ENCODE measurements at places on chromosomes 2 and 18.

DNA sequence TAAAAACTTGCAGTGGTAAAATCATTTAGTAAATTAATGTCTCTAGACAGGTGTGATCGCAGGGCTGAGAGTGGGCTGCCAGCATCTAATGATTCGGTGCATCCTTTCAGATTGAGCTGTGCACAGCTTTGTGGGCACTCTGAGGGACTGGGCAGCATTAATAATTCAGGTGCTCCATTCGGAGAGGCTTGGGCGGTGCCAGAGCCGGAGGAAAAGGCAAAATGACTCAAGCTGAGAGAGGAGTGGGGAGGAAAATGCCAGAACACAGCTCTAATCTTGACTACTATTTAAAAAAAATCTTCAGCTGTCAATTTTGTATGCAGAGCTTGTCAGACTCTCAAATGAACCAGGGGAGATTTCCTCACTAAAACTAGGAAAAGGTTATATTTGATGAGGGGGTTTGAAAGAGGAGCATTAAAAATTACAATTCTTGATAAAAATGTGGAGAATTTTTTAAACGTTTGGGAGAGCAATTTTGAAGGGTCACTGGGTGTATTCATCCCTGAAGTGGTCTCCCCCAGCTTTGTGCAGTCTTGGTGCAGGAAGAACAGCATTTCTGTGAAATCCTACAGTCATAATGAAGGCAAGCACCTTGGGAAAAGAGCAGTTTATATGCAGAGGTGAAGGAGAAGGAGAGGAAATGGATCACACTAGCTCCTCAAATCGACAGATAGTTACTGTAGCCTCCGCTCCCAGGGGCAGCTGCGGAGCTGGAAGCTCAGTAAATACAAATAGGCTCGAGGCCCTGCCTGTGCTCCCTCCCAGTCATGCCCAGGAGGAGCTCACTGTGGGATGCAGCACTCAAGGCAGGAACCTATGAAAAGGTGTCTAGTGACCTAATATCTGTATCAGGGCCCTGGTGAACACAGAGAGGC, 535.4 kb upstream of the RAB6C start:
- DNase-seq: no peak

DNA sequence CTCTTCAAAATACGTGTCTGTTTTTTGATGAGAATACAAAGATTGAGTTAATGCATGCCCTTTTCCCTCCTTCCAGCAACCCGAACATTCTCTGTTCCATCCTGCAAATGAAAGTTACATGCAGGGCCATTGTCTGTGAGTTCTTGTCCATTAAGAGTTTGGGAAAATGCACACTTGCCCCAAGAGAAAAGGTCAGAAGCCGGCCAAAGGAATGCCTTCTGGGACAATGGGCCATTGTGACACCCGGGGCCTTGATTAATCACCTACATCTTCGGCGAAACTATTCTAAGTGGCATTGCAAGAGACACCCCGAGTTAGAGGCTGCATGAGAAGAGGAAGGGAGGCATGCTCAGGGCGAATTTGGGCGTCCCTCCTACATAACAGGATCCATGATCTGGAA, 73.7 kb upstream of the COPS8 start:
- no peak for DNase-seq

DNA sequence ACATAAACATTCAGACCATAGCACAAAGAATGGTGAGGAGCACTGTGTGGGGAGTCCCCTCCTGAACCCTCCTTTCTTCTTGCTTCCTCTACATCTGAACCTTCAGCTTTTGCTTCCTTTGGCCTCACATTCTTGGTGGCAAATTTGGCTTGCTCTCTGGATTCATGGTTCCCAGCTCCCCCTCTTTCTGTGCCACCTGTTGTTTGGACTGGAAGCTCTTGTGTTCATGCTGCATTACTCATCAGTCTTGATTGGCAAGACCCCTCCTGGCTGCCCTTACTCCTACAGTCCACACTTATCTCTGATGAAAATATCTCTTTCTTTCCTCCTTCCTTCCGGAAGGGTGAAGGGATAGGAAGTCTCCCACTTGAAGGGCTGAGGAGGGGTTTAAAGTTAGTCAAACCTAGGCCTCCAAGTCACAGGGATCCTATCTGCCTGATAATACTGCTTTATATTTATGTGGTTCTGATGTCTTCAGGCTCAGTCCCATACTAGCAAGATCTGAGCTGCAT, 70.0 kb downstream of the MYO3B start:
- no peak for DNase-seq

GRCh38 chr2:208255557-208256106, 761 bp upstream of the IDH1 start:
- DNase-seq: no peak

GRCh38 chr2:185507719-185508118, 230.9 kb upstream of the FSIP2 start:
- peak; percentile 5 for DNase-seq

- DNase-seq: peak; percentile 21
These were observed 103.0 kb downstream of the AP1S3 start for GRCh38 chr2:223734346-223734745.

DNA sequence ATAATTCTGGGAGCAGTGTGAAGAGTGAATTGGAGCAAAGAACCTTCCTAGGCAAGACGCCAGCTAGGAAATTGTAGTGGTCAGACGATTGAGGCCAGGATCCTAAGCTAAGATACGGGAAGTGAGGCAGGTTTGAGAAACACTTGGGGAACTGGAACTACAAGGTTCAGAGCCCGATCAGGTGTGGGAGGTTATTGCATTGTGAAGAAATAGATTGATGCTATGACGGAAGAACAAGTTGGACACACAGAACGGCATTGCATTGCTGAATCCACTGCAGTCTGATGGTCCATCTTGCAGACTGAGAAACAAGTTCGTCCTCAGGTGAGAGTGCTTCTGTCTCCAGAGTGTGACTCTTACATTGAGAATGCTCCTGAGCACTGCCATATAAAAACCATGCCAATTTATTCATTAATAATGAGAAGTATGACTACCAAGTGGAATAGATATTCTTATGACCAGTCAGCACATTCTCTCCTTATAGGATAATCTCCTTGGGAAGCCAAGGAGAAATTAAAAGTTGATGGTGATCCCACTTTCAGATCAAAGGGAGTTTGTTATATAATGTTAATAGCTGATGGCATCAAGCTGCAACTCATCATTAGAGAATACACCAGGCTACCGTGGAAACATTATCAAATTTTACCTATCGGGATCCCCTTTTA, 30.9 kb downstream of the ANTXR1 start:
- DNase-seq: no peak

- DNase-seq: no peak
These were observed 37.0 kb downstream of the ROCK1 start for GRCh38 chr18:21074336-21075323.

GRCh38 chr2:48600917-48601316, 16.7 kb upstream of the GTF2A1L start:
- DNase-seq: peak; percentile 51

GRCh38 chr2:32851777-32852439, 94.8 kb upstream of the LTBP1 start:
- peak; percentile 71 for DNase-seq

- DNase-seq: no peak
These were observed 79.9 kb downstream of the ZEB2 start for GRCh38 chr2:144439993-144440392.

DNA sequence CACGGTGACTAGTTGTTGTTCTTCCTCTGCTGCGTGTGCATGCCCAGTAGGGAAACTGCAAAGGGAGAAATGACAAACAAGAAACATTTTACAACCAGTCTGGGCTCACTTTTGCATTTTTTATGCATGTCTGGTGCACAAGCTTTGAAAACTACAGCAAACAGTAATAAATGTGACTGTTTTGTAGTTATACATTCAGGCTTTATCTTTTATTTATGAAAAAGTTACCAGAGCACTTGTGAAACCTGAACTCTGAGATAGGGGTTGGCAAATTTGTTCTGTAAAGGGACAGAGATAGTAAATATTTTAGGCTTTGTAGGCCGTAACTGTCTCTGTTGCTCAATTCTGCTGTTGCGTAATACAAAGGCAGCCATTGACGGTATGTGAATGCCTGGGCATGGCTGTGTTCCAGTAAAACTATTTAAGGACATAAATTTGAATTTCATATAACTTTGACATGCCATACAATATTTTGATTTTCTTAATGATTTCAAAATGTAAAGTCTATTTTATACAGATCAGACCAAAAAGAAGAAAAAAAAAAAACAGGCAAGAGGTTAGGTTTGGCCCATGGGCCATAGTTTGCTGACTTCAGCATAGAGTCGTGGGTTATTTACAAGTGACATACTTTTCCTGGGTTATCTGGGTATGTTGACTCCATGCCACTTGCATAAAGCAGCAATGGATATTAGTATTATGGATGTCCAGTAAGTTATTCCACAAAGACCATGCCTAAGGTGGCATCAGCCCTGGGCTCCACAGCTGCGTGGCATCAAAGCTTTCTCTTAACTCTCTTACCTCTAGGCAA, 53.6 kb upstream of the EML6 start:
- DNase-seq: peak; percentile 94

DNA sequence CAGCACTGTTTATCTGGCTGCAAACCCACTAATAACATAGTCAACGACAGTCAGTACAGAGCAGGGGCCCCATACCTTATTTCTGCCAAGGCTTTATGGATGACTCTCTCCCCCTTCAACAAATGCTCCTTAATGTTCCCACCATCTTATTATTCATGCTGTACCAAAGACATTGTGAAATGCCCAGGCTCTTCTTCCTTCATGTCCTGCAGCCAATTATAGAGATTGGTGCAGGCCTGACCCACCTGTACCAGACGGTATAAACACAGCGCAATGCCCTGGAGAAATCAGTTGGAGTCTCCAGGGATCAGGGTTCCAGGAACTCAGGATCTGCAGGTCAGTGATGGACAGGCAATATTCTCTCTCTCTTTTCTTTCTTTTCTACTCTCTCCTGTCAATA, at the start of gene IL1F10:
Gene IL1F10 (plus strand): TSS at position 290 of the 400 bp plus-strand sequence. CDS start 4,769 bp downstream, outside the sequence.
- no peak for DNase-seq

- DNase-seq: no peak
These were observed 604.3 kb upstream of the CDH7 start for GRCh38 chr18:65146482-65147021.

GRCh38 chr2:233413559-233414272, 59.4 kb downstream of the DGKD start:
- DNase-seq: peak; percentile 91

GRCh38 chr2:213696442-213696841, 412.2 kb downstream of the SPAG16 start:
- no peak for DNase-seq

Measured in adipocyte (in vitro differentiated cells).